ENCODE measurements at places on chromosomes 3 and 15.

DNA sequence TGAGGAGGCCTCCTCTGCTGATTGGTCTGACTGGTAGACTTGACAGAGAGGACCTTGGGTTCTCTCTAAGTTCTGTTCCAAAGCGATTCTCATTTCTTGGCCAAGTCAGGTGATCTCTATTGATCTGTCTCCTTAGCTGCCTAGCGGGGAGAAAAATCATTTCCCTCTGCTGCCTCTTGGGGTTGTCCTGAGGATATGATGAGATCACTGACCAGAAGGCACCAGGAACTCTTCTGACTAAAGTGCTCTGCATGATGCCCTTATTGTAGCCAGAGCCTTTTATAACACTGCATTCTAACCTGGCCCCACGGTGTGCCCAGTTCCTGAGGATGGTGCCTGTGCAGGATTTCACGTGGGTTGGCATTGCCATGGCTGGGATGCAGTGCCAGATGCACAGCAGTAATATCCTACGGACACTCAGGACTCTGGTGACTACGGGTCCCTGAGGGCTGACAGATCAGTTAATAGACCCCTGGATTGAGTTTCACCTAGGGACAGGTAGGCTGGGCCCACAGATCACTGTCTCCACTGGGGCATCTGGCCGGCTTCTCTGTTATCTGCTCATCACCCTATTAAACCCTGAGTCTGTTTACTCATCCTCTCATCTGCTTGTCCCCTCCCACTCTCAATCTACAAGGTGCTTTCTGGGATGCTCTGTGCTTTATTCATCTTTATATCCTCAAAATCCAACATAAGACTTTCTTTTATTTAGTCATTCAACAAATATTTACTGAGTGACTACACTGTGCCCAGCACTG is 3.9 kb upstream of the HEG1 start:
- DNase-seq, result peak; percentile 19

DNA sequence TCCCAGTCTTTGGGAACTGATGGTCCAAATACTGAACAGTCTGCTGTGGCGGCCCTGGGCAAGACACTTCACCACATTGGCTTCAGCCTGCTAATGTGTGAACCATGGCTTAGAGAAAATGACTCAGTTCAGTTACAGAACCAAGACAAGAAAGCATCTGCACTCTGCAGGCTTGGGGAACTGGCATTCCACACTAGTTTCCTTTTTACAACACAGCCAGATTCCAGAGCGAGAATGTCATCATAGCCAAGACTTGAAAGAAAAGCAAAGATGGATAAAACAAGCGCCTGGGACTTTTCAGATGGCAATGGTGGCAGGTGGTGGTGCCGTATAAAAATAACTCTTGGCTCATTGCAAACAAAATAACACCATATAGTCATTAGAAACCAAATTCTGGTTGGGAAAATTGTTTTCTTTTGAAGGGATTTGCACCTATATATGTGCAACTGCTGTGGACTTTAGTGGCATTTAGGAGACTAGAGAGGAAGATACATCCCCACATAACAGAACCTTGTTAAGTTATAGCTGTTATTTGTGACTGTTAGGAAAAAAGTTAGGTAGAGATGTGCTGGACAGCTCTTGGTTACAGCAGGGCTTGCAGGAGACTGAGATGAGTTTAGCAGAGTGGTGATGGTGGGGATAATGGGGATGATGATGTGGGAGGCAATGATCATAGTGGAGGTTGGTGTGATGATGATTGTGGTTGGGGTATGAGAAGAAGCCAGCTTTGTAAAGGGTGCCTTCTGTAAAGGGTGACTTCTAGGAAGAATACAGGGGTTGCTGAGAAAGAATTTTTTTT is 273.6 kb downstream of the THRB start:
- DNase-seq, result peak; percentile 90

- DNase-seq, result no peak
These were observed 235.0 kb downstream of the ULK4 start for GRCh38 chr3:41726891-41727290.

DNA sequence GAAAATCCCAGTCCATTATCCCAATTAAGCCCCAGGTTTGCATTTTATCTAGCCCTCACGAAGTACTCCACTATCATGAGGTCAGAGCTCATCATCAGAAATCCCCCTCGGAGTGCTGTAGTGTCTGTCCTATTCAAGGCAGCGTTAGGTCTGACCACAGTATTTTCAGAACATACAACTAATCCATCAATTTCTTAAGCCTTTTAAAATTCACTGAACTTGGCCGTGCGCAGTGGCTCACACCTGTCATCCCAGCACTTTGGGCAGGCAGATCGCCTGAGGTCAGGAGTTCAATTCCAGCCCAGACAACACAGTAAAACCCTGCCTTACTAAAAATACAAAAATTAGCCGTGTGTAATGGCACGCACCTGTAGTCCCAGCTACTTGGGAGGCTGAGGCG is 11.9 kb downstream of the VGLL4 start:
- DNase-seq, result no peak

DNA sequence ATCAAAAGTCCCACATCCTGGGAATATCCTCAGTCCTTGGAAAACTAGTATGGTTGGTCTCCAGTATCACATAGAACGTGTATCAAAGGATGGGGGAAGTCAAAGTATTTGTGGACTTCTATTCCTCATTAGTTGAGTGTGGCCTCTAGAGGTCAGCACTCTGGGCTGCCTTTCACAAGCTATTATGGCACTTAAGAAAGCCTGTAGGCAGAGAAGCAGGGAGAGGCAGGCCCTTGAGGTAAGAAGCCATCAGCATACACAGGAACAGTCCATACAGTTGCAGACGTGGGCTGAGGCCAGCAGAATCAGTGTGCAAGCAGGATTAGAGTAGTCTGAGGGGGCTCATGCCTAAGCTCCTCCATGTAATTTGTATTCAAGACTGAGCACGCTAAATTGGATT is 341.7 kb downstream of the CLSTN2 start:
- peak; percentile 28 for DNase-seq

DNA sequence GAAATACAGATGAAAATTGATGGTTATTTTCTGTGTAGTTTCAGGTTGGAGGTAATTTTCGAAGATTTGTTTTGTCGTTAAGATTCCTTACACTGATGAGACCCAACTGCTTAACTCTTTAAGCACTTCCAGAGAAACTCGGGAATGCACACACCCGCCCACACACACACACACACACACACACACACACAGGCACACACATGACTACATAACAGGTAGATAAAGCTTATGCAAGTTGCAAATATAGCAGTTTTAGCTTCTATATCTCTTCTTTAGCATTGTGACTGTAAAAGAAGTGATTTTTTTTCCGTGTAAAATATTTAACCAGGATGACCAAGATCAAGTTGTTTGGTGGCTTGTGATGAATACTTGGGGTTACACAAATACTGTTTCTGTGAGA is 294.9 kb upstream of the NR2F2 start:
- DNase-seq, result no peak

DNA sequence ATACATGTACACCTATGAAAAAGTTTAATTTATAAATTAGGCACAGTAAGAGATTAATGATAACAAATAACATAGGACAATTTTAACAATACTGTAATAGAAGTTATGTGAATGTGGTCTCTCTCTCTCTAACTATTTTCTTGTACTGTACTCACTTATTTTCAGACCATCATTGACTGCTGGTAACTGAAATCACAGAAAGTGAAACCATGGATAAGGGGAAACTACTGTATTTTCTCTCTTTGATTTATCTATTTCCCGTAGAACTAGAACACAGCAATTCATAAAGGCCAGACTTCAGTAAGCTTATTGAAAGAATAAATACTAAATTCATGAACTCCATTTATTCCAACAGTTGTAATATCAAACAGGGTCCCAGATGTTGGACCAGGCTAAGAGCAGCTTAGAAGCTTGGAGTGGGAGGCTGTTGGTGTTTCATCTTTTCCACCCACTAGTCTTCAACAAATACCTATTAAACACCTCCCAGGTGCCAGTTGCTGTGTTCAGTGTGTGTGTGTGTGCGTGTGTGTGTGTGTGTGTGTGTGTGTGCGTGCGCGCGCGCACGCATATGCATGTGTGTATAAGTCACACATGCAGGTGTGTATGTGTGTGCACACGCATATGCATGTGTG is 235.4 kb downstream of the FOXP1 start:
- no peak for DNase-seq

- no peak for DNase-seq
These were observed 40.1 kb downstream of the CBLB start for GRCh38 chr3:105828703-105829102.

DNA sequence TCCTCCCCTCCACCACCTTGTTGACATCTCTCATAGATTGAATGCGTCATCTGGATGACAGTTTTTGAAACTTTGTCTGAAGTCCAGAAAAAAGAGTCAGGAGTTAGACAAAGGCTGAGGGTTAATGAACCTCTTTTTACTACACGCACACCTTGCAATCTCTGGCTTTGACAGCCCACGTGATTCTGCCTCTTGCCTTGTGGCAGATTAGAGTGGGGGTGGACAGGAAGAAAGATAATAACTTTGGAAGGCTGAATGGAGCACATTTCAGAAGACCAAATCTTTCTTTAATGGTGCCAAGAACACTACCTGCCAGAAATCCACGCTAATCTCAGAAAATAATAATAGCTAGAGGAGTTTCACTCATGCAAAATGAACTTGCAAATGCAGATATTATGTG is 327.9 kb upstream of the TRIM42 start:
- DNase-seq, result no peak

GRCh38 chr3:87167628-87168456 is 59.3 kb upstream of the CHMP2B start:
- peak; percentile 48 for DNase-seq

GRCh38 chr15:101173233-101174119 is 78.4 kb downstream of the CHSY1 start:
- DNase-seq, result no peak

DNA sequence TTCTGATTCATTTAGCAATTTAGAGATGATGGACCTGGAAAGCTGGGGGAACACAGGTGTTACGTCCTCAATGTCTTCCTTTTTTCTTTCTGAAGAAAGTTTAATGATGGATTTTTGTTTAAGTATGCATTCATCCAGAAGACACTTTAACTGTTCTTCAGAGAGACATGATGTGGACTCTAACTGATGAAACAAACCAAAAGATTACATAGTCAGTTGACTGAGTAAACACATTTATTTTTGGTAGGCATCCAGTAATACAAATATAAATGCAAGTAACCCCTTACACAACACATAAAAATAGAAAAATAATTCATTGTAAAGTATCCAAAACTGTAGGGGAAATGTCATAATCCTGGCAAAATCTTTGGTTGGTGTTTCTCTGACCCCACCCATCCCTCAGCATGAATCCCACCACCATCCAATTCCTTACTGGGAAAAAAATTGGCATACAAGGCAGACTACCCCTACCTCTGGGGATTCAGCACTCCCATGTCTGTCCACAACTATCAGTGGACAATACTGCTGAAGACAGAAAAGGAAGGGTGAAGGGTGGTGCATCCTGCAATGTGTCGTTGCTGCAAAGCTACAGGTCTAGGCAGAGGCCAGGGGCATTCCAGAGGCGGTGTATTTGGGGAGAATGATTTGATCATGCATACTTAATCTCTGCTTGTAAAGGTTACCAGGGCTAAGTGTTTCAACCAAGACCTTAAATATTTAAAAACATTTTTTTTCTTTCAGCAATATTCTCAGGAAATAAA is 37.4 kb downstream of the THBS1 start:
- DNase-seq, result no peak
